NCI-H1105 treated with DMSO at 0.1 percent for 48 hours (cell line): ENCODE measurements at places on chromosomes 5 and 9.

DNA sequence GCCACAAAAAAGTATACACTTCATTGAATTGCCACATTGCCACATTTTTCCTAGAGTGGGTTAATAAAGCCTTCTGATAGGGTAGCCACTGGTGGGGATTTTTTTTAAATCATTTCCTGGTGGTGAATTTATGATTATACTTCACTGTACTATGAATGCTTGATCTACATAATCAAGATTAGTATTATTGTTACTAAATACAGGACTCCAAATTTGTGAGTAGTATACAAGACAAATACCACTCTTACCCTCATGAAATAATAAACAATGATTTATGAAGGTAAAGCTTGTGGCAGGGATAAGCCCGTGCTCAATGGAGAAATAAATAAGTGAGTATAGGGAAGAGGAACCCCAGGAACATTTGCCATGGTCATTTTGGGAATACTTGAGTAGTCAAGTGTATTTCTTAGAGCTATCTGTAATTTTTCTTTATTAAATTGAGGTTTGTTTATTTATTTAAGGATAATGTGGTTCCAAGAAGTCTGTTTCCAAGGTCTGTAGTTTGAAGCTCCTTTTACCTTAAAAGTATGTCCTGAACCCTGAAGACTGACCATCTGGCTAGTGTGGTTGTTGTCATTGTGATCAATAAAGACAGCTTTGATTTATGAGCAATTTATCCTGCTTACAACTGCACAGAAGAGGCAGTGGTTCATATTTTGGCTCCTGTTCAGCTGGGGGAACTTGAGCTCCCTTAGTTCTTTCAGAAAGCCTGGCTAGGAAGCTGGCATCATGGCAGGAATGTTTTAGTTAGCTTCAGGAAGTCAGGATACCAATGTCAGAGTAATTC, 118.6 kb downstream of the ZSWIM6 start:
- peak; percentile 56 for DNase-seq

DNA sequence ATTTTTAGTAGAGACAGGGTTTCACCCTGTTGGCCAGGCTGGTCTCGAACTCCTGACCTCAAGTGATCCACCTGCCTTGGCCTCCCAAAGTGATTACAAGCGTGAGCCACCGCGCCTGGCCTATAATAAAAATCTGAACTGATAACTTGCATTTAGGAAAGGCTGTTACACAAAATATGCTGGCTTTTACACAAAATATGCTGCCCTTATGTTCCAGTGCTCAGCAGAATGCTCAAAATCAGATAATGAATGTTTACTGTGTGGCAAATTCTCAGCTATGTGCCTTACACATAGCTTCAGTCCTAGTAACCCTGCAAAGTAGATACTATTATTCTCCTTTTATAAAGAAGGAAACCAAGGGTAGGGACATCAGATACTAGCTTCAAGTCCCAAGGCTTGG, 141.3 kb upstream of the MSX2 start:
- no peak for DNase-seq

GRCh38 chr5:76402886-76403765, at the start of gene IQGAP2:
IQGAP2 (plus strand) TSS chr5:76403285; CDS start chr5:76403546, 261 bp downstream.
- DNase-seq = peak; percentile 36

- no peak for DNase-seq
Observed at GRCh38 chr9:124782661-124783574, 6.0 kb downstream of the OLFML2A start.

- no peak for DNase-seq
Observed at GRCh38 chr5:34977934-34978613, 48.7 kb downstream of the DNAJC21 start.

- no peak for DNase-seq
Observed at GRCh38 chr9:6301858-6302257, 26.3 kb upstream of the TPD52L3 start.

DNA sequence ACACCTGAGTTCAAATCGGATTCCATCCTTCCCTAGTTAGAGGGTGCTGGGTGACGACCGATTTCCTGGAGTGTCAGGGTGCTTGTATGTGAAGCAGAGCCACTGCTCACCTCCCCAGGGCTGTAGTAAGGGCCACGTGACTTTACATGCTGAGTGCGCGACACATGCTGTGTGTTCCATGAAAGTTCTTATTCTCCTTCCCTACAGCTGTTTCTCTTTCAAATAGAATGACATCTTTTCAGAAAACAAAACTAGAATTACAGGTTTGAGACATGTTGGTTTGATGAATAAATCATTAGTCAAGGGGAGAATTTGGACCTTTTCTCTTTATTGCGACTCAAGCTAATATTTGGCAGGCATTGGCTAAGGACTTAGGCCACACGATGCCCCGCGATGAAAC, 113.1 kb downstream of the JMY start:
- DNase-seq = no peak

DNA sequence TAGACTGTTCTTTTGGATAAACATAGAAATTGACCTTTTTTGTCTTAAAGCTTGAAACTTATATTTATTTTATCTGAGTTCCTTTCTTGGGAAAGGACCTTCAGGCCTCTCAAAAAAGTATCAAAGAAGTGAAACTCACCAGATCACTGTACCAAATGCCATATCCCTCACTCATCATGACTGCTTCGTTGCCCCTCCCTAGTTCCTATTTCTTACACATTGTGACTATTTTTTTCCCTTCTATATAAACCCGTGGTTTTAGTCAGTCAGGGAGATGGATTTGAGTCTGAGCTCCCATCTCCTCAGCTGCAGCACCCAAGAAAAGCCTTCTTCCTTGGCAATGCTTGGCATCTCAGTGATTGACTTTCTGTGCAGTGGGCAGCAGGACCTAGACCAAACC, 129.4 kb downstream of the LPAR1 start:
- no peak for DNase-seq
